ACHN (cell line): ENCODE measurements at places on chromosomes 3 and 15.

- DNase-seq: no peak
These were observed 14.1 kb downstream of the ZXDC start for GRCh38 chr3:126461450-126462070.

DNA sequence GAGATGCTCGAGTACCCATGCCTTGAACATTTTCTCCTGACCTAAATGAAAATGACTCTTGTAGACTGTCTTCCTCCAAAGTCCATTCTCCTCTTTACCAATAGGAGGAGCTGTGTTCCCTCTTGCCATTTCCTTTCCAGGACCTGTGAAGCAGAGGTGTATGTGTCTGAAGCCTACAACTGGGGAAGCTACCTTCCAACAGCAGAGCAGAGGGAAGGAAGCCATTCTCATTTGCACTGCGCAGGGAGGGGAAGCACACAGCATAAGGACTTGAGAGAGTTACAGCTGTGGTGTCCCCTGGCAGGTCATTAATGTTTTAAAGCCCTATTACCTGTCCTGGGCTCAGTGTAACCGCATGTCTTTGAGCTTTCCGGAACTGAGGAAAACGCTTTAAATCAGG is 38.7 kb downstream of the HSPBAP1 start:
- peak; percentile 58 for DNase-seq

- DNase-seq: no peak
These were observed 315.2 kb downstream of the ZBTB20 start for GRCh38 chr3:114831861-114832260.

DNA sequence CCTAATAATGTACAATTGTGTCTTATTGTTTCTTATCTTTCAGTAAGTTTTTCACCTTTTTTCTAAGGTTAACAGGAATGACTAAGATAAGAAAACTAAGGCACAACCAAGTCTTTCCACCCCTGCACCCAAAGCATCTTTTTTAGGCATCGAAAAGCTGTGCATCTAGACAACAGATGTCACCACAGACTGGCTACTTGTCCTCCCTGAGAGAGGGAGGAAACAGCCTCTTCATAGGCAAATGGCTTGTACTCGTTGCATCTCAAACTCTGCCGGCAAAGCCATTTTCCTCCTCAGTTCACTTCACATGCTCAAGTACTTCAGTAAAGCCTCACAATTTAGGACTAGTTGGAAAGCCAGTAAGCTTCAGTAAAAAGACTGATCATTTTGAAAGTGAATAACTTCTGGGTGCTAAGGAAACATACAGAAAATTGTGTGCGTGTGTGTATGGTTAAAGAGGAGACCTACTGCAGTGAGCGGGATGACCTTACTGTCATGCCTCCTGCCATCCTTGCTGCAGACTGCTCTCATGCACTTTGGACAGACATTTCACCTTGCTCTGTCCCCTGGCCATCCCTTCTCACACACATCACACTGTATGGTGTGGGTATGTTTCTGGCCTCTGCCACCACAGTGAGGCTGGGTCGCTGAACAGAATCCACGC is 36.5 kb upstream of the HACD2 start:
- DNase-seq: no peak

DNA sequence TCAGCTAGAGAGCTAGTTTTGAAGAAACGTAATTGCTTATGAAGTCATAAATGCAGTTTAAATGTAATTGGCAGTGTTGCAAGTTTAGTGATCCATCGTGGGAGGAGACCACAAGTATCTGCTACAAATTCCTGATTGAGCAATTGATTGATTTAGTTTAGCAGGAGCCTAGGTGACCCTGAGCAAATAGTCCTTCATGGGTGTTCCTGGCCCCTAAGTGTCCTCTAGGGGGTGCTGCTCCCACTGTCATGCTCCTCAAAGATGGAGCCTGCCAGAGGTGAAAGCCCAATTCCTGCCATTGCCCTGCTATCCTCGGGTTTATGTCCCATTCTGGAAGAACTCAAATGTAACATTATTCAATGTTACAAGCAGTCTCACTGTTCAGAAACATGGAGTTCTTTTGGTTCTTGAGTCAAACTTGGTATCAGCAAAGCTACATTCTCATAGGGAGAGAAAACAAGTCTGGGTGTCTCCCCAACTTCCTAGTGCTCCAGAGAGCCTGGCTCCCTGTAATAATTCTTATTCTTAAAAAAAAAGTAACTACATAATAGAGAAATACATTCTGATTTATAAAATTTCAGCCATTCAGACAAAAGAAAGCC is 29.8 kb upstream of the SENP5 start:
- peak; percentile 57 for DNase-seq

DNA sequence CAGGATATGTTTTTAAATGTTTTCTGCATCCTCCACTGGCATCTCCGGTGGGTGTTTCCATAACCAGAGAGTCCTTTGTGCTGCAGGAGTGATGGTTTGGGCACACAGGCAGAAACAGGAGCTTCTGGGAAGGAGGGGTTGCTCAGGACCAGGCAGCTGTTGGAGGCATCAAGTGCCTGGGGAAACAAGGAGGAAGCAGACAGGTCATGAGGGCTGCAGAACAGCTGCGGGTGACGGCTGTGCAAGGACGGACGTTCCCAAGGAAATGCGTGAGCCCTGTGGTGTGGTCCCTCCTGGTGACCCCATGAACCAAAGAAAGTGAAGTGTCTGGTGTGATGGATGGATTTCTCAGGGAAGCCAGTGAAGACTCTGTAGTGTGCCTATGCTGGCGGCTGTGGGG is 61.2 kb upstream of the TNFAIP8L3 start:
- DNase-seq: no peak

- DNase-seq: no peak
These were observed 4.1 kb upstream of the PAK6 start for GRCh38 chr15:40234783-40235182.

DNA sequence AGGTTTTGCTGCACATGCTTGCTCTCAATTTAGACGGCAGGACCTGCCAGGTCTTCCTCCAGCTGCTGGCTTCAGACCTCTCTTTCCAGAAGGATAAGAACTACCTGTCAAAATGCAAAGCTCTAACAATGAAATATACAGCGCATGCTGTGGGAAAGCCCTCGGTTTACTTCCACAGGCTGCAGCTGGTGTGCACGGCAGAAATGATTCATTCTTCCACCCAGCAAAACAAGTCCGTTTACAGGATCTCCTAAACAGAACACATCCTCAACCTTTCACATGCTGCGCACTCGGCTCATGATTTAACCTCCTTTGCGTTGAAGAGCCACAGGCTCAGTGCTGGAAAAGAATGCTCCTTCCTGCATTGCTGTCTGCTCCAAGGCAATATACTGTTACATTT is 92.4 kb upstream of the WNT5A start:
- no peak for DNase-seq

- no peak for DNase-seq
These were observed 86.5 kb downstream of the SUCLG2 start for GRCh38 chr3:67567893-67568292.

DNA sequence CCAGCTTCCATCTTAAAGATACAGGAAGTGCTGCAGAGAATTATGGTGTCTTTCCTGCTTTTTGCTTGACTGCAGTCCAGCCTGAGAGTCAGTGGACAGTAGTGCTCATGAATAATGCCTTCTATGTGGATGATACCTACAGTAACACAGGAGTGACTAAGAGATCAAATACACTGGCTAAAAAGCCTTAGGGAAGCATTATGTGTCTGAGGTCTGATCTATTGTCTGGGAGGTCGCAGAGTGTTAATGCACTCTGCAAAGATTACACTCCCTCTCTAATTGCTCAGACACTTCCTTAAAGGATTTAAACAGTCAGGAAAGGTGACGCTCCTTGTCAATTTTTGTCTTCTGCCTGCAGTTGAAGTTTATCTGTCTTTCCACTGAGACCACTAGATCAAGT is 183.6 kb downstream of the MCTP2 start:
- no peak for DNase-seq

DNA sequence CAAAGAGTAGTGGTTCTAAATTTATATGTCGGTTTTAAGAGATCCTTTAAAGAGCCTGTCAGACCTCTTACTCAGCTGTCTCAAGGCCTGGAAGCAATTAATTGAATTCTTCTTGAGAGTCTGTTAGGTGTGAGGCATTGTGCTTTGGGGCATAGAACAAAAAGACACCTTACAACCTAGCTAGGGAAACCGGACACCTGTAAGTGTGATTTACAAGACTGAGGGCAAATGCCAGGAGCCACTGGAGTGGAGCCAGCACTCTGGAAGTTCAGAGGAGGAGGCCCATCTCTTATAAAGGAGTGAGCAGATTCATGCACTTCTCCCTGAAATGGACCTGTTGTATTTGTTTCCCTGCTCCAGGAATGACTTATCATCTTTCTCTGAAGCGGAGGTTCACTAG is 97.7 kb upstream of the NUDT16 start:
- no peak for DNase-seq

DNA sequence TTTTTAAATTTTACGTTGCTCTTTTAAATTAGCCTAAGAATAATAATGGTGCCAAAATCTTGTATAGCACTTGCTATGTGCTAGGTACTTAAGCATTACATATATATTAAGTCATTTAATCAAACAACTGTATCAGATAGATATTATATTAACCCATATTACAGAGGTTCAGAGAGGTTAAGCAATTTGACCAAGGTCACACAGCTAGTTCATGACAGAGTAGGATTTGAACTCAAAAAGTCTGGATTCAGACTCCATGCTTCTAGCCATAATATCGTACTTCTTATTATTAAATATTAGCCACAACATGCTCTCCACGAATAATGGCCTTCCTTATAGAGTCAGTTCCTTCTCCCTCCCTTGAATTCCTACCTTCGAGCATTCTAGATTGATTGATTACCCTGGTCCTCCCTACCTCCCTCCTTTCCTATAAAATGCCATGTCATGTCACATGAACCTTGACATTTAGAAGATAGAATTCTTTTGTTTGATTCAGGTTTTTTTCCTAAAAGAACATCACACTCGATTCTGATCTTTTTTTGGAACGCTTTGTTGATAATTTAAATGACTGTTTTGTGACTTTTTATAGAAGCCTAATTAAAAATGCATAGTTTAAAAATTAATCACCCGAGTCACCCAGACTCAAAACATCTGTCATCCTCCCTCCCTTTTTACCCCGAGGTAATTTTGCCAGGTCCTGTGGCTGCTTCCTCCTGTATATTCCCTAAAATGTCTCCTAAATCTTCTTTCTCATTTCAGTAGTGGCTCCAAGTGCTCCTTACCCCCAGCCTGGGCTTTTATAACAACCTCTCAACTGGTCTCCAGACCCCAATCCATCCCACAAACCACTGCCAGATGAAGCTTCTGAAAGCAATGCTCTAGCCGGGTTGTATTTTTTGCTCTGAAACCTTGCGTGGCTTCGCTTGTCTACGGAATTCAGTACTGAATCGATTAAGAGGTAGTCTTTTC is 8.5 kb upstream of the PSMD6 start:
- no peak for DNase-seq

GRCh38 chr3:154210986-154211385 is 89.8 kb downstream of the ARHGEF26 start:
- DNase-seq: no peak

DNA sequence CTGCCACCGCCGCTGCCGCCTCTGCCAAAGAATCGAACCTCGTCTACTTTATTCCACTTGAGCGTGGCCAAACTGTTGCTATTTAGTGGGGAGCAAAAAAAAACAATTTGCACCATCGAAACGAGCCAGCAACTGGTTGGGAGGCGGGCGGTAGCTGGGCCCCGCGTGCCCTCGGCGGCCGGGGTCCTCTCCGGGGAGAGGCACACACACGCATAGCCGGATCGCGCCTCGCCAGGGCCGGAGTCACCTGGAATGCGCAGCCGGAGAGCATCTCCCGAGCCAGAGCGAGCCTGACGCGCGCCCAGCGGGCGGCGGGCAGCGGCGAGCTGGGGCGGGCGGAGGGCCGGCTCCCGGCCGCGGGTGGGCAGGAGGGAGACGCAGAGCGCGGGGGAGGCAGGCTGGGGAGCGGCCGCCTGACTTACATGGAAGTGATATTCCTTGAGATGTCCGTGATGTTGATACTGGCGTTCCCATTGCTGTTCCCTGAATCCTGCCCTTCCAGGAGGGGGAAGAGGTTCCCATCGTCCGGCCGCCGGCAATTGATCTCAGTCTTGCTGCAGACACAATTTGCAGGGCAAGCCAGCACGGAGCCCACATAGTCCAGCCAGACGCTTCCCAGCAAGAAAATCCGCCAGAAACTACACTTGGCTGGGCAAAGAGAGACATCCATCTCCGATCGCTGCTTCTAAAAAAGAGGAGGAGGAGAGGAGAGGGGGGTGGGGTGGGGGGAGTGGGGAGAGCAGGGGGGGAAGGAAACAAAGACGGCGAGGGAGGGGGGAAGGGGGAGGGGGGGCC is 858 bp downstream of the NTRK3 start:
- DNase-seq: peak; percentile 18

DNA sequence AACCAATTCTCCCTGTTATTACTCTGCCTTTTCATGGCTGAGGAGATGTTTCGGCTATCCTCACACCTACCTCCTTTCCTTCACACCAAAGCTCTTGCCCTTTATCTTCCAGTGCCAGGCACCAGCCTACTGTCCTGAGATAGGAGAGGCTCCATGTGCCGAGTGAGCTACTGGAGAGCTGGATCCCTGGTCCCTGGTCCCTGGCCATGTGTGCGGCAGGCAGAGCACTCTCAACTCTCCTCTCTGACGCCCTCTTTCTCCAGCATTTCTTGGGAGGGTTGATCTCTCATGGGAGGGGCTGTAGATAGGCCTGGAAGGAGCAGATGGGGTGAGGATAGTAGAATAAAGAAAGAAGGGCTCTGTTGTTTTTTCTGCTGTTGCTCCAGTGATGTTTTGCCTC is 277.1 kb upstream of the UMPS start:
- no peak for DNase-seq

DNA sequence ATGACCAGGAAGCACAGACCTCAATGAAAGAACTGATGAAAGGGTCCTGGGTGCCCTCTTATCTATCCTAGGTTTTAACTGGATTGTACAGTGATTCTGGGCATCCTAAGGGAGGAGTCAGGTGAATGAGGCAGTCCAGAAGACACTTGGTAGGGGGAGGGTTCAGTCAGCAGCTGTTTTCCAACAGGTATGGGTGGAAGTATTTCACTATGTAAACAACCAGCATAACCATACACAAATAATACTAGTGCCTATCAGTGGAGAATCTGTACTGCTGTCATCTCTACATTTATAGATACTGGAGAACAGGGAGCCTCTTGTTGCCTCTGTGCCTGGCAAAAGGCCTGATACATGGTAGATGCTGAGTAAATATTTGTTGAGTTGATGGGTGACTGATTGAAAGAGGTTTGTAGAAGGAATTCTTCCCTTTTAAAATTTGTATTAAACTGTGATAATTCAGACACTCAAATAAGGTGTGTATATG is 328.5 kb downstream of the RBMS3 start:
- no peak for DNase-seq
